ENCODE measurements at places on chromosomes 6 and 20.

DNA sequence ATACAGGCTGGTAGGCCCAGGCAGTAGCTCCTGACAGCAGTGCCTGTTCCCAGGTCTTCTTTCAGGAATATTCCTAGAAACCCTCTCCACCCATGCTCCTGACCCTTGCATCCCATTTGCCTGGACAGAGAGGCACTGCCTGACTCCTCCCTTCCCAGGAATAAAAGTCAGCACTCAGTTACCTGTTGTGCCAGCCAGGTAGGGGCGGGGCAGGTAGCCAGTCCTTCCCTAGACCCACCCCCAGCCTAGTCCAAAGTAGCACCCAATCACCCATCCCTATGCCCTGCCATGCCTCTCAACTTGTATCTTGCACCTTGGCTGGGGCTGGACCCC, 129.9 kb downstream of the MRPL14 start:
- DNase-seq: no peak

- DNase-seq: no peak
Observed at GRCh38 chr6:63572747-63573075, 431 bp downstream of the LOC128125822 start.

- DNase-seq: no peak
Observed at GRCh38 chr20:1538655-1539054, 18.9 kb downstream of the SIRPD start.

- no peak for DNase-seq
Observed at GRCh38 chr6:52663120-52663935, 7.6 kb upstream of the TMEM14A start.

DNA sequence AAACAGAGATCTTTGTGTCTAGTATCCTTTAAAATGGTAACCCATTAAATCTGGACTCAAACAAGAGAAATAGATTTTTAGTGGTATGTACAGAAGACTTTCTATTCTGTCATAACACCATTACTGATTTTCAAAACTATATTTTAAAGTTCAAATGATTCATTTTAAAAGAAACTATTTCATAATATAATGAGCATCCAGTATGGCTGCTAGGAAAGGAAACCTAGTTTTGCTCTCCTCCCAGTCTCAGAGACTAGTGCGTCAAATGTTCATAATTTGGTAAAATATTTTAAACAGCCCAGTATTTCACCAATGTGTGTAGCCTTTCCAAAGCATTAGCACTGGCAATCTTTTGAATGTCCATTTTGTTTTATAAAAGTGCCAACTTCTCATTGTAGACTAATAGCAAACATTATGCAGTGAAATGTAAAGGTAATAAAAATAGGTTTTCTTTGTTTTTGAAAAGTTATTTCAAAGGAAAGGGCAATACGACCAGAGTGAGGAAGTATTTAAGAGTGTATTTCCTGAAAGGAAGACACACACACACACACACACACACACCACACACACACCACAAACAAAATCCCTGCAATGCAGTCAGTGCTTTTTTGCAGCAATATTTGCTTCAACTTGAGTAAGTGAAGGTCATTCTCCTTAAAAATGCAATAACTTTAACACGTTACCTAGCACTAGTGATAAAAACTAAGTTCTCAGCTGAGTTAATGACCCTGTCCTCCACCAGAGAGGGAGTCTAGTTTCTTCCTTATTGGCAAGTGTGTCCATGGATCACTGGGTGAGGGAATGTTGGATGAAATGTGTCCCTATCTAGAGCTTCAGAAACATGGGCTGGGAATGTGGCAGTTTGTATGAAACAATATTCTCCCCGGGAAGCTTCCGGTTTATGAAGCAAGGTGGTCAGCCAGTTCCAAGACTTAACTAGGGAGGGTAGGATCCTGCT, 4.6 kb downstream of the PPP1R3G start:
- DNase-seq: no peak

GRCh38 chr6:129552413-129552812, 157.6 kb downstream of the ARHGAP18 start:
- DNase-seq: no peak

- no peak for DNase-seq
Observed at GRCh38 chr20:38342216-38342615, 4.1 kb upstream of the LBP start.

- DNase-seq: no peak
Observed at GRCh38 chr6:39907871-39908575, 26.2 kb downstream of the MOCS1 start.

DNA sequence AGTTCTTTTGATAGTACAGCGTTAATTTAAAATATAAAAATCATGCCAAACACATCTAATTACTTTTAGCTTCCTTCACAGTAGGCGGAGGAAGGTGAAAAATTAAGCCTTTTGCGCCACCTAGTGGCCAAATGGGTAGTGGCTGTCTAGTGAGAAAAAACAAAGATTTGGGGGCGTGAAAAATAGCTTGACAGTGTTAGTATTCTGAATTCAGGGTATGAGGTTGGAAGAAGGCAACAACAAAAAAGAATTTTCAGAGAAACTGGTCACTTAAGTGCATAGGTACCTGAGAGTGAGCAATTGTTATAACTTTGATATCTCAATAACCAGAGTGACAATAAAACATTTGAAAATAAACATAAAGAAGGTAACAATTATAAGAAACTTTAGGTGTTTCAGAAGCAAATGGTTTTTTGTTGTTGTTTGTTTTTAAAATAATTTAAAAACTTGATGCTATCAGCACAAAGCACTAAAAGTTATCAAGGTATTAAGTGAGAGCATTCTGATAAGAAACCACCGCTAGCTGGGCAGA, 14.3 kb downstream of the PSMB9 start:
- DNase-seq: peak; percentile 69

DNA sequence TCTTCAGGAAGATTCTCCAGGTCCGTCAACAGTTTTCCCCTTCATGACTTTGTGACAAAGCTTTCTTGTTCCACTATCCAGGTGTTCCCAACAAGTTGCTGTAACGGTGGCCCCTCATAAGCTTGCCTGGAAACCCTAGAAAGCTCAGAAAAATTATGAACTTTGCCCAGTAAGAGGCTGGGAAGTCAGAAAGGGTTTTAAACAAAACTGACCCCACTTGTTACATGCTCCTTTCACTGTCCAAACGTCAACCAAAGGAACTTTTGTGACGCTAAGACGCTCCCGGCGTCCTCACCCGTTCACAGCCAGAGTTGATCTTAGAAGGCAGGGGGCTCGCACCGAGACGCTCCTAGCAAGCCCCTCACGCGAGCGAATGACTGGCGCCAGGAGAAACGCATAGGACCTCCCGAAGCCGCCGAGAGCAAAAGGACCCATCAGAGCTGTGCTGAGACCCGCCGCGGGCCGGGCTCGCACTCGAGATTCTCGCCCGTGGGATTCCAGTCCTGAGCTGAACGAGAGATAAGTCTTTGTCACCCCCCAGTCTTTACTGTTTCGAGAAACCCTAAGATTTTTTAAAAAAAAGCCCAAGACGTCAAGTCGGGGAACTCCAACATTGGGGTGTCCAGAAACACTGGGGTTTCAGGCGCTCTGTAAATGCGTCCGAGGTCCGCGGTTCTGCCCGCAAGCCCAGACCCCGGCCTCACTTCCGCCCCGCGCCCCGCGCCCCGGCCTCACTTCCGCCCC, 544 bp upstream of the ACAT2 start:
- DNase-seq: no peak

- DNase-seq: no peak
Observed at GRCh38 chr20:760751-761417, 7.4 kb downstream of the SLC52A3 start.

- no peak for DNase-seq
Observed at GRCh38 chr6:152879681-152880080, 103.2 kb downstream of the FBXO5 start.

DNA sequence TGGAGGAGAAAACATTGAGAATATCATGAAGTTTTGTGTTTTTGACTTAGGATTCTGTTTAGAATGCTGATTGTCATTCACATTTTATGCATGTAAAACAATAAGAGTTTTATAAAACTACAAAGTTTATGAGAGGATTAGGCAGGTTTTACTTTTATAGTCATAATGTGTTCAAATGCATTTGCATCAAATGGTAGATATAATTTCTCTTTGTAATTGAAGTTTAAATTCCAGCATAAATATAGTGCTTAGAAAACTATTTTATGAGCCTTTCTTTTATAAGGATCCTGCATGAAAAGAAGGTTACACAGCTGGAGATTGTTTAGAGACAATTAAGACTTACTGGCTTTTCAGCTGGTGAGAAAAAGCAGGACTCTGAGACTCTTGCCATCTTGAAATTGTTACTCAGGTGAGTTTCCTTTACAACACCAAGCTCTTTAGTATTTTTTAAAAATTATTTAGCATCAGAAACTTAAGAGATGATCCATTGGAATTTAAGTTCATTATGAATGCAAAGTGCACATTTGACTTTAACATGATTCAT, 157.1 kb upstream of the MAN1A1 start:
- no peak for DNase-seq

DNA sequence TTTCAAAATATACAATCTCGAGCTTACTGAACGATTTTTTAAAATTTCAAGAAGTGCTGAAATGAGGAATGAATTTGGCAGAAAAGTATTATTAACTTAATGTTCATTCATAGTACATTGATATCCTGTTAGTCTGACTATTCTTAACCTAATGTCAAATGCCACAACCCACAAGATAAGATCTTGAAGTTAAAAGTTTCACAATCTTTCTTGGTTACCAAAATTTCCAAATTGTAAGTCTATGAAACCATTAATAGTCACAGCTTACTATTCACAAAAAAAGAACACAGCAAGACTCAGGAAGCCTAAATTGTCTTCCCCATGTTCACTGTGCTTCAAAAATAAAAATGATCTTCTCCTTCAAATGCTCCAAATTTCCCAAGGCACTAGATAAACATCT, 71.3 kb downstream of the HACE1 start:
- no peak for DNase-seq

DNA sequence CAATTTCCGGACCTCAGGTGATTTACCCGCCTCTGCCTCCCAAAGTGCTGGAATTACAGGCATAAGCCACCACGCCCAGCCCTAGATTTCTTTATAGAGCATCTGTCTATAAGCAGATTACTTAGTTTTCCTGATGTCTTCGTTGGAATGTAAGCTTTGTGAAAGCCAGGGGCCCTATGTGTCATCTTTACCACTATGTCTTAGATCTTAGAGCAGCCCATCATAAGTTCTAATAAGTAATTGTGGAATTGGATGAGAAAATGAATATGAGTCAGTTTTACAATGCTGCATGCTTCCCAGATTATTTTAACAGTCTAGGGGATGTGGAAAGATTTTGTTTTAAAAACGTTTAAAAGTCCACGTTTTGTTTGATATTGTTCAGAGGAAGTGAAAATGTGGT, 9.1 kb upstream of the ZBTB2 start:
- DNase-seq: no peak

DNA sequence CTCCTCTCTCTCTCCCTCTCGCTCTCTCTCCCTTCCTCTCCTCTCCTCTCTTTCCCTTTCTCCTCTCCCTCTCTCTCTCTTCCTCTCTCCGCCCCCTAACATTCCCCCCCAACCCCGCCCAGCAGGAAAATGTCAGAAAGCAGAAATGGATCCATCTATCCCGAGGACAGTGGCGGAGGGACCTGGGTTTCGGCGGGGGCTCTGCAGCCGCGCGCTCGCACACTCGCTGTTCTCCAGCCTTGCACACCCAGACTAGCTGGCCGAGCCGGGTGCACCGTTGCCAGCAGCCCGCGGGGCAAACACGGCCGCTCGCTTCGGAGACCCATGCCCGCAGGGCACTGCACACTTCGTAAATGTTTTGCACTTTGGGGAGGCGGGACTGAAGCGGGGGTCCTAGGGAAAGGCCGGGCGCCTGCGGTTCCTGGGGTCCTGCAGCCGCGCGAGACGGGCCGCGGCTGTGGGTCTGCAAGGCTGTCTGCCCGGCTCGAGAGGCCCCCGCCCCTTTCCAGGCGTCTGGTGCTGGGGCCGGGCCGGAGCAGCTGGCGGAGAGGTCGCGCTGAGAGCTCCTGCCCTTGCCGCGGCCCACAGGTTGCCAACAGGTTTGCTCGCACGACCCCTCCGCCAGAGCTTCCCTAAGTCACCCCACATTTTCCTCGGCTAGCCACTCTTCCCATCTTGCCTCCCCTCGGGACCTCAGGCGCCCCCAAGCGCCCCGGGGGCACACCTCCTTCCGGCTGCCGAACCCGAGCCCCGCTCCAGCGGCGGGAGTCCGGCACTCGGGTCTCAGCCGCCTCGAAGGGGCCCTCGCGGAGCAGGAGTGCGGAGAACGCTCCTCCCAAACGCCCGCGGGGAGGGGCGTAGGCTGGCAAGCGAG, 818 bp upstream of the MDGA1 start:
- peak; percentile 58 for DNase-seq

- DNase-seq: no peak
Observed at GRCh38 chr6:106527117-106527516, 102.2 kb downstream of the RTN4IP1 start.

- no peak for DNase-seq
Observed at GRCh38 chr20:44629542-44629941, 22.0 kb downstream of the ADA start.

GRCh38 chr6:16761471-16762267, 409 bp upstream of the ATXN1 start:
- DNase-seq: peak; percentile 77

GRCh38 chr20:32603046-32603726, 18.1 kb upstream of the NOL4L start:
- no peak for DNase-seq

GRCh38 chr6:137475103-137475502, 19.1 kb downstream of the OLIG3 start:
- DNase-seq: no peak

DNA sequence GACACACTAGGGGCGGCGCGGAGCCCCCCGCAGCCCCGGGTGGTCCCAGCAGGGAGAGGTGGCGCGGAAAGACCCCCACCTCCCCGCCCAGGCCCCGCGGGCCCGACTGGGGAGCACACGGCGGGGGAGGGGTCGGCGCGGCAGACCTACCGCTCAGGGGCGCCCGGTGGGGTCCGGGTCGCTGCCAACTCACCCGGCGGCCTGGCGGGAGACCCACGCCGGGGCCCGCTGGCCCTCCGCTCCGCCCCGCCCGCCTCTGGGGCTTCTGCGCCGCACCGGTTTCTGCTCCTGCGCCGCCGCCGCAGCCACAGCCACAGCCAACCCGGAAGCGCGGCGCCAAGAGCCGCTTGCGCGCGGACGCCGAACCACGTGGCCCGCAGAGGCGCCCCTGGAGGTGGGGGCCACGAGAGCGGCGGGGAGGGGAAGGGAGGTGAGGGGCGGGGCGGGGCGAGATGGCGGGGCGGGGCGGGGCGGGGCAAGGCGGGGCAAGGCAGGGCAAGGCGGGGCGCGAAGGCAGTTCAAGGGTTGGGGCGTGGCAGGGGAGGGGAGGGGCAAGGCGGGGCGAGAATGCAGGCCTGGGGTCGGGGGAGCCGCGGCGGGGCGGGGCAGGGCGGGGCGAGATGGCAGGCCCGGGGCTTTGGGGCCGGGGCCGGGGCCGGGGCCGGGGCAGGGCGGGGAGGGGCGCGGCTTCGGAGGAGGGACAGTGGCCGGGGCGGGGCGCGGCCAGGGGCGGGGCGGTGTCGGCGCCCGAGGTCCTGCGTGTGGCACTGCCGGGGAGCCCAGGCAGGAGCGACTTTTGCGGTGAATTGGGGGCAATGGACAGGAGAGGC, at the start of gene ZBTB24:
TSS of gene ZBTB24 (minus strand) at position 315 of the 830 bp plus-strand sequence. CDS start 1,193 bp downstream, outside the sequence.
- DNase-seq: peak; percentile 83

DNA sequence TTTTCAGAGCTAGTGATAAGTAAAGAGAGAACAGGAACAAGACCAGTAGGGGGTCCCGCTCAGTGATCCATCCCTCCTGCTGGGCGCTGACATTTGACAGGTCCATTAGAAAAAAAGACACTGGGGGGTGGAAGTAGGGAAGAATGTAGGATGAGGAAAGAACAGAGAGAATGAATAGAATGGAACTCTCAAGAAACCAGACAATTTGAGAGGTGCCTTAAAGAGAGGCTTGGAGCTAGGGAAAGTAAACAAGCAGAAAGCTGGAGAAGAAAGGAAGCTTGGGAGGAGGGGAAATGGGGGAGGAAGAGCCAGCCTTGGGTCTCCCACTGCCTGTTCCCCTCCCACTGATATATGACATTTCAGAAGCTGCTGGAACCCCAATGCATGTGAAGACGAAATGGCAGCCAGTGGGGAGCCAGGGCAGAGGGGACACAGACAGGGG, 8.4 kb downstream of the GABBR1 start:
- DNase-seq: no peak
